Osteoblast (primary cell): ENCODE measurements at places on chromosomes 4 and X.

- no peak for DNase-seq
Measured at GRCh38 chr4:133921280-133922195, 280.1 kb downstream of the PABPC4L start.

DNA sequence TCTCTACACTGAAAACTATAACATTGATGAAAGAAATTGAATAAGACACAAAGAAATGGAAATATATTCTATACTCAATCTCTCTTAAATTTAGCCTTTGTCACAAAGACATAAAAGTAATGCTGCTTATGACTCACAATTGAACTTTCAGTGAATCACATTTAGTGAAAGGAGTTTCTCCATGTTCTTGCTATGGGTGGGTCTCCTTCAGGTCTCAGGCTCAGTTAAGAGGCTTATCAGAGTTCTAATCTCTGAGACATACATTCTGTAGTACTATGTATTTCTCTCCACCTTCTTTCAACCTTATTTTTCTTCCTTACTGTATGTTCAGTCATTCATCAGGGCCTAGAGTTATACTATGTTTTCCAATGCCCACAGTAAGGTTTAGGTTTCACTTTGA, 220.9 kb downstream of the DTHD1 start:
- no peak for DNase-seq

DNA sequence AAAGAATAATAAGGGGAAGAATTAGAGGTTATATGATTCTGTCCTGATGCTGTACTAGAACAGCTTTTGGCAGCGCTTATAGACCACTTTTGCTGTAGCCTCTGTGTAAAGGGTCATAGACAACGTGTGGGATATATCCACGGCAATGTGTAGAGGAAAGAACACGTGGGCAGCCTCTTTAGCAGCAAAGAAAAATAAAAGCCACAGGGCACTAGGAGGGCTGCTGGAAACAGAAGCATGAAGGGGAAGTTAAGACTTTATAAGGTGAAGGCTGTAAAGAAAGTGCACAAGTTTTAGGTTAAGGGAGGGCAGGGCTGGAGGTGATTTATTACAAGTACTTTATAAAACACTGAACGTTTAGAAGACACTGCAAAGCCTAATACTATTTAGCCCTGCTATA, 20.1 kb upstream of the PHEX start:
- DNase-seq, result no peak

DNA sequence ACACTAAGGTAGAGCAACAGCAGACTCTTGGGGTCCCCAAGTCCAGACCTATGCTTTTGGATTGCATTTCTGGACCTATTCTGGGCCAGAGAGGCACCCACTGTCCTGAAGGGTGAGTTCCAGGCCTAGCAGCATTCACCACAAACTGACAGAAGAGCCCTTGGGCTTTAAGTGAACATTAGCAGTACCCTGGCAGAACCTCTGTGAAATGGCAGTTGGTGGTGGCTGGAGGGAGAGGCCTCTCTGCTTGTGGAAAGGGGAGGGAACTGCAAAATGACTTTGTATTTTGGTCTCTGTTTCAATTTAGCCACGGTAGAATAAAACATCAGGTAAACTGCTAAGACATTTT, 1211.9 kb downstream of the PCDH18 start:
- no peak for DNase-seq

DNA sequence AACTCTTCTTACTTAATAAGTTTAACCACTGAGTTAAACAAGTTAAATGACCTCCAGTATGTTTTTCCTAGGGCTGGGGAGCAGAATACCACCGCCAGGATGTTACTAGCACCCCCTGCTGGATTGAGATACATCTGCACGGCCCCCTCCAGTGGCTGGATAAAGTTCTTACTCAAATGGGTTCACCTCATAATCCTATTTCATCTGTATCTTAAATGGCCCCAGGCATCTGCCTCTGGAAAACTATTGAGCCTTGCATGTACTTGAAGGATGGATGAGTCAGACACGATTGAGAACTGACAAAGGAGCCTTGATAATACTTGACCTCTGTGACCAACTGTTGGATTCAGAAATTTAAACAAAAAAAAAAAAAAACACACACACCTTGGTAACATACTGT, 61.5 kb upstream of the MMAA start:
- DNase-seq, result peak; percentile 80

- no peak for DNase-seq
Measured at GRCh38 chr4:47462799-47463234, 685 bp downstream of the COMMD8 start.

DNA sequence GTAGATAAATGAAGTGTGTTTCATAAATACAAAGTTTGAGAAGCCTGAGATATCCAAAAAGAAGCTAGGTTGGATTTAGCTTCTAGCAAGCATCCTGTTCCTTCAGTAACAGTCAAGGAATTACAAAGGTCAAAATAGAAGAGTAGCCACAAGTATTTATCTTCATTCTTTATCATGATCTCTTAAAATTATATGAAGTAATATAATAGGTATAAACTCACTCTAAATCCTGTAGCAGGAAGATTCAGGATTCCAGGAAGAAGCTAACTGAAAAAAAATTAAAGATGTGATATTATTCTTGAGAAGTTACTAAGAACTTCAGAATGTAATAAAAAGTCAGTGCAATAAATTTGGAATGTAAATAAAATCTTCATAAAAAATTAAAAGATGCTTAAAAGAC, 31.1 kb upstream of the RXFP1 start:
- DNase-seq, result no peak

- no peak for DNase-seq
Measured at GRCh38 chr4:40256329-40256728, 59.5 kb downstream of the RHOH start.

- no peak for DNase-seq
Measured at GRCh38 chrX:4588056-4588455, 874.6 kb upstream of the PRKX start.

- DNase-seq, result no peak
Measured at GRCh38 chr4:91502365-91502764, 801.4 kb upstream of the GRID2 start.

GRCh38 chr4:13705521-13706041, 78.1 kb upstream of the BOD1L1 start:
- peak; percentile 9 for DNase-seq

DNA sequence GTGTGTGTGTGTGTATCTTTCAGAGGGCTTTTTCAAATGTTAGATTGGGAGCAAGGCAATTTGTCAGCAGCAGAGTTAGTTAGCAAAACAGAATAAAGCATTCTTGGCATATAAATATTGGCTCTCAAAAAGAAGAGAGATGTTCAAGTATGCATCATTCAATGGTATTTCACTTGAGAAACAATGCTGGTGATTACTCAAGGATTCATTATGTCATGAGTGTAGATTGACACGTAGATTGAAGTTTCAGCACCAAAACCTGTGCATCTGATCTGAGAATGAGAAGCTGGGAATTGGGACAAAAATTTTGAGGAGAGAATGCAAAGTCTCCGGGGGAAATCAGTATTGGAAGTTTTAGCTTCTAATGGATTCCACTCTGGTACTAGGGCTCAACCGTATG, 241.4 kb downstream of the FRMPD4 start:
- DNase-seq, result no peak

GRCh38 chr4:161285461-161285860, 878.3 kb downstream of the FSTL5 start:
- DNase-seq, result no peak

DNA sequence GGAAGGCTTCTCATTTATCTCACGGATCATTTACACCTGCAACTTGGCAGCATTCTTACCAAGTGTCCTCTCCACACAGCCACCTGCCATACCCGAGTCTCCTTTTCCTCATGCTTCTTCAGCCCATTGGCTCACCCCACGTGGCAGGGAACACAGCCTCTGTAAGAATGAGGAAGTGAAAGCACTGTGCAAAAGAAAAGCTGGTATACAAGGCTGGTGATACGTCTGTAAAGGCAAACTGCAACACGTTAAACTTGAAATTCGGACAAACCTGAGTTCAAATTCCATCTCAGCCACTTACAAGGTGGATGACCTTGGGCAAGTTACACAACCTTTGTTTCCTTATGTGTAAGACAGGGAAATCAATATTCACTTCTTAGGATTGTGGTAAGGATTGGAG, 164.0 kb upstream of the RASGEF1B start:
- DNase-seq, result no peak

DNA sequence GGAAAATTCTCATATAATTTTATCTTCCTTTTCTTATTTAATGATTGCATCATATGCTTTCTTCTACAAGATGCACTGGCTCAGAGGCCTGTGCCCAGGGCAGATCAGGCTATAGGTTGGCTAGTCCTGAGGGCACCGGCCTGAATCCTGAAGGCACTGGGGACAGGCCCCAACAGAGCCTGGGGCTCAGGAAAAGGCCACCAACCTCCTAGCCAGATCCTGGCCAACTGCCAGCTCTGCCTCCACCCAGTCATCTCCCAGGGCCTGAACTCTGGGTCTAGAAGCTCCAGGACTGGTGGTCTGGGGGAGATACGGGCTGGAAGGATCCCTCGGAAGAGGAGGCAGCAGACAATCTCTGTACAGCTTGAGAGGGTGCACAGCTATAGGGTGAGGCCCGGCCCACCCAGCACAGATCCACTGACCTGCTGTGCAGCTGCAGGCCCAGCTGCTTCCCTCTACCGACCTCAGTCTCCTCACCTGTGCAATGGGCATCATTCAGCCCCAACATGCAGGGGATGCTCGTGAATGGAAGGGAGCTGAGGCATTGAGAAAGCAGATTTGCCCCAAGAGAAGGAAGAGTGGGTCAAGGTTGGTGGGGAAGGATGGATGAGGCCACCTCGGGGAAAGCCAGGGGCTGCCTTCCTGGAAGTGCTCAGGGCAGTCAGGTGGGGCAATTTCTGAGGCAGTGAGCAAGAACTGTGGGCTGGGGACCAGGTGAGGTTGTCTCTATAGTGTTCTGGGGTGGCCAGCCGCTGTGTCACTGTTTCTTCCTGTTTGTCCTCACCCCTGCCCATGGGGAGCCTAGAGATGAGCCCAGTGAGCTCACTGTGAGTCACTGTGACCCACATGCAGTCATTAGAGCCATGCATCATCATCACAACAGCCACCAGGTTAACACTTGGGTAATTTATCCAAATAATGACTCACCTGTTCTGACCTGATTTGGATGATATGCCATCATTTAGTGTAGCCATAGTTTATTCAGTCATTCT, 22.4 kb upstream of the XAGE2 start:
- no peak for DNase-seq

GRCh38 chr4:118918388-118918787, 29.7 kb downstream of the SYNPO2 start:
- DNase-seq, result peak; percentile 11

- DNase-seq, result no peak
Measured at GRCh38 chr4:57191523-57192034, 81.4 kb upstream of the IGFBP7 start.

- DNase-seq, result no peak
Measured at GRCh38 chr4:42167709-42168108, 15.3 kb upstream of the BEND4 start.

DNA sequence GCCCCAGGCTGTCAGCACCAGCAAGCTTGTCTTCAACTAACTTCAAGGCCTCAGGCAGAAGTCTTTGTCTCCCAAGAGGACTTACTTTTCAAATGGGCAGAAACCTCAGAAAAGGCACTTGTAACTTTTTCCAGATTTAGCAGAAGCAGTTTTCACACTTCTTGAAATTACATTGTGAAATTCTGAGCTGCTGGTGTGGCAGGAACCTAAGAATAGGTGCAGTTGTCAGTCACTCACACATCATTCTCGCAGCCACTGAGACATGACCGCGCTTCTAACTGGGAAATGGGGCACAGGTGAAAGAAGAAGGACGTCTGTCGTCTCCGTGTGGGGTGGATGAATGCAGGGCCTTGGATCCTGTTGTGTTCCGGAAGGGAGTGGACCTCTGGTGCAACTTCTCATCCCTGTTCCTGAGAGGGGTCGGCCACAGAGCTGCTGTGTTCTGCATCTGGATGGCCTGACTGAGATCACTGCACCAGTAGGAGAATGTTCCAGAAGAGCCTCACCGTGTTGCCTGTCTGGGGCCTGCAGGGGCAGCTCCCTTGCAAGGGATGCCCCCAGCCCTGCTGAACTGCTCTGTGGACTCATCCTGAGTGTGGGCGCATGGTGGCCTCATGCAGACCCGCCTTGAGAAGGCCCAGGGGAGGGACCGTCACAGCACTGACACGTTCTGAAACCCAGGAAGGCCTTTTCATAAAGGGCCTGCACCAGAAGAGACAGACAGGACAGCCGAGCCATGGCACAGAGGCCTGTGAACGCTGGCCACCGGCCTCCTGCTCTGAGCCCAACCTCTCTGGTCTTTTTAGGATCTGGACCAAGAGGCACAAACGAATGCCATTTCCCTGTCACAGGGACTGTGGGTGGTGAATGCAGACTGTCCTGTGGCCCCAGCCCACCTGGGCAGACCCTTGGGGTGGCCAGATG, 18.7 kb downstream of the NAT8L start:
- peak; percentile 76 for DNase-seq

DNA sequence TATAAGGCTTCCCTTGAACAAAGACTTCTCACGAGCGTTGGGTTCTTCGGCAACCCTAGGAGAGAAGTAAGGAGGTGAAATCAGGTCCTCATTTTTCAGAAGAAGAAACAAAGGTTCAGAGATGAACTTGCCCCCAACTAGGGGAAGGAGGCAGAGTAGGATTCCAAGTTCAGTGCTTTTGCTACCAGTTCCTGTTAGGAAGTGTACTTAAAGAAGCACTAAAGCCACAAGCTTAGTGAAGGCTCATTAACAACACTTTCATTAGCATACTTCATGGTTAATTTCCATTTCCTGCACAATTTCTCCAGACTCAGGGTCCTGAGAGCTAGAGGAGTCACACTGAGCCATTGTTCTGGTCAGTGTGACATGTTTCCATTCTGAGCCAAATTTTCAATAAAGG, 52.1 kb downstream of the VSIG4 start:
- DNase-seq, result no peak

DNA sequence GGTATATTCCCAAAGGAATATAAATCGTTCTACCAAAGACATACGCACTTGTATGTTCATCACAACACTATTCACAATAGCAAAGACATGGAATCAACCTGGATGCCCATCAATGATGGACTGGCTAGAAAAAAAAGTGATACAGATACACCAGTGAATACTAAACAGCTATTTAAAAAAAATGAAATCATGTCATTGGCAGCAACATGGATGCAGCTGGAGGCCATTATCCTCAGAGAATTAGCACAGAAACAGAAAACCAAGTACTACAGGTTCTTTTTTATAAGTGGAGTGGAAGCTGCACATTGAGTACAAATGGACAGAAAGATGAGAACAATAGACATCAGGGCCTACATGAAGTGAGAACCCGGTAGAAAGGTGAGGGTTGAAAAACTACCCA, 81.4 kb downstream of the ANTXR2 start:
- DNase-seq, result no peak

GRCh38 chrX:12977761-12978204, 2.9 kb downstream of the TMSB4X start:
- peak; percentile 65 for DNase-seq

- DNase-seq, result no peak
Measured at GRCh38 chr4:136841526-136841925, 690.8 kb downstream of the PCDH18 start.

- no peak for DNase-seq
Measured at GRCh38 chrX:57964975-57965374, 54.7 kb upstream of the ZXDA start.

- no peak for DNase-seq
Measured at GRCh38 chr4:142402156-142402555, 443.9 kb downstream of the INPP4B start.
